ENCODE measurements at places on chromosomes 2 and 18. TPM values are rescaled to one million over a fixed set of nuclear protein-coding genes. Genes with fewer than 3 reads are reported as not detected.

NT5C1B gene
- not detected for total RNA-seq

DUSP2 gene
- total RNA-seq: 3.5 TPM

GFPT1 gene
- total RNA-seq: 30.3 TPM

CPO gene
- total RNA-seq: not detected

POU3F3 gene
- total RNA-seq: not detected

Measured in myometrial cell (primary cell).